ENCODE measurements at places on chromosomes 6 and 20.

DNA sequence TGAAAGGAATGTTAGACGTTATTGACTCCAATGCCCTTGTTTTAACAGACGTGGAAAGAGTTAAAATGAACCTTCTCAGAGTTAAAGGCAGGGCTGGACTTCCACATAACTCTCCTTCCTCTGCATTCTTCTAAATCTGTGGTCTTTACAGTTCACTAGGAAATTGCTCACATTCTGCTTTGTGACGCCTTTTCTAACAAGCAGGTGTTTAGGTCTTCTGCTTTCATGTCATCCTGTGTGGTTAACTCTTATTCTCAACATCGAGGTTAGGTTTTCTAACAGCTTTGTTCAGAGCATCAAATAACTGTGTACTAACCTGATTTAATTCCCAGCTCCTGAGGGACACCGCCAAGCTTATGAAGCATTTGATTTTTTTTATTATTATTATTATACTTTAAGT lies 81.3 kb upstream of the NT5E start:
- DNase-seq = no peak

DNA sequence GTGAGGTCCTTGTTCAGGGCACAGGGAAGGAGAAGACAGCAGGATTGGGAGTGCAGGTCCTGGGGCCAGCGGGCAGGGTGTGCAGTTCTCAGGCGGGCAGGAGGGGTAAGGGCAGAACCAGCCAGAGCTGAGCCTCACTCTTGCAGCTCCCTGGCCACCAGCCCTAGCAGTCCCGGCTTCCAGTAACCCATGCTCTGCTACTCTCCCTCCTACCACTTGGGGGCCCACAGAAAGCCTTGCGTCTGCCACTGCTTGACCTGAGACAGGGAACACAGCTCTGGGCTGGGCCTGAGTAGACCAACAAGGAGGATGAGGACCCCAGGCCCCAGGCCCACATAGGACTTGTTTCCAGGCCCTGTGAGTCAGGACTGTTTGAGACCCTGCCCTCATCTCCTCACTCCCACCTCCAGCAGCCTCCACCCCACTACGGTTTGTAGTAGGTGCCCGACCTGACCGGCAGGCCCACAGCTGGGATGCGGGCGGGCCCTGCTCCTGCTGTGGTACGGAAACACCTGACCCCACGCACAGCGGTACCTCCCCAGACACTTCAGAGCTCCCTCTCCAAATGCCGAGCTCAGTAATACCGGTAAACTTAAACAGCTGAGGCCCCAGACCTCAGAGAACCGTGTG lies 39.2 kb downstream of the KCNK5 start:
- peak; percentile 21 for DNase-seq

DNA sequence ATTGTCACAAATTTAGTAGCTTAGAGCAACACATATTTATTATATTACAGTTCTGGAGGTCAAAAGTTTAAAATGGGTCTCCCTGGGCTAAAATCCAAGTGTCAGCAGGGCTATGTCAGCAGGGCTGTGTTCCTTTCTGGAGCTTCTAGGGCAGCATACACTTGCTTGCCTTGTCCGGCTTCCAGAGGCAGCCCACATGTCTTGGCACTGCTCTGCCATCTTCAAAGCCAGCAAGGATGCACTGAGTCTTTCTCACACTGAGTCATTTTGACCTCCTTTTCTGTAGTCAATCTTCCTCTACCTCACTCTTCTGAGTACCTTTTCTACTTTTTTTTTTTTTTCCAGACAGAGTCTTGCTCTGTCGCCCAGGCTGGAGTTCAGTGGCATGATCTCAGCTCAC lies 39.0 kb downstream of the ADGRF4 start:
- no peak for DNase-seq

DNA sequence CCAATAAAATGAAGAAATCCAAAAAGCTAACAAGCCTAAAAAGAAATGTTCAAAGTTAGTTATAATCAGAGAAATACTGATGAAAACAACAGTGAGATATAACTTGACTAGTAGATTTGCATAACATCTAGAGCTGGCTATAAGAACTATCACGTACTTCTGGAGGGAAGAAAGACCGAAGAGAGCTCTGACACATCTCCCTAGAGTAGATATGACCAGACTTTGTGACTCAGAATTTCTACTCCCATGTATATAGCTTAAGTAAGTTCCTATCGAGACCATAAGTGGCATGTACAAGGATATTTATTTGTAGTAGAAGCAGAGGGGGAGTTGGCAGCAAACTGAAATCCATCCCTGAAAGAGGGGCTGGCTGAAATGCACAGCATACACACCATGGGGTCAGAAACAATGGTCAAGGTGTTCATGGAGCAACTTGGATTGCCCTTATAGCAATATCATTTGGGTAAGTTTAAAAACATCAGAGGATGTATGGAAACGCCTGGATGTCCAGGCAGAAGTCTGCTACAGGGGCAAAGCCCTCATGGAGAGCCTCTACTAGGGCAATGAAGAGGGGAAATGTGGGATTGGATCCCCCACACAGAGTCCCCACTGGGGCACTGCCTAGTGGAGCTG lies 25.6 kb upstream of the IL17A start:
- no peak for DNase-seq

DNA sequence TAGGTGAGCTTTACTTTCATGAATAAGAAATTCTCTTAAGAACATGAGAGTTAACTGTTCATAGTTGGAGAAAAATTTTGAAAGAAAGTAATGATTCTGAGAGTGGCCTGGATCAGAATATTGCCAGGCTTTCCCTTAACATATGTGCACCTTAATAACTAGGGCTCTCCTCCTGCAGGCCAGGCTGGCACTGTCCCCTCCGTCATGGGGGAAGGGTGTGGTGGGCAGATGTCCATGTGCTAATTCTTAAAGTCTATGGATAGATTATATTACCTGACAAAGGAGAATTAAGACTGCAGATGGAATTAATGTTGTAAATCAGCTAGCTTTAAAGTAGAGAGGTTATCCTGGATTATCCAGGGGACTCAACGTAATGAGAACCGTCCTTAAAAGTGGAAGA lies 10.9 kb upstream of the KLHL32 start:
- no peak for DNase-seq

DNA sequence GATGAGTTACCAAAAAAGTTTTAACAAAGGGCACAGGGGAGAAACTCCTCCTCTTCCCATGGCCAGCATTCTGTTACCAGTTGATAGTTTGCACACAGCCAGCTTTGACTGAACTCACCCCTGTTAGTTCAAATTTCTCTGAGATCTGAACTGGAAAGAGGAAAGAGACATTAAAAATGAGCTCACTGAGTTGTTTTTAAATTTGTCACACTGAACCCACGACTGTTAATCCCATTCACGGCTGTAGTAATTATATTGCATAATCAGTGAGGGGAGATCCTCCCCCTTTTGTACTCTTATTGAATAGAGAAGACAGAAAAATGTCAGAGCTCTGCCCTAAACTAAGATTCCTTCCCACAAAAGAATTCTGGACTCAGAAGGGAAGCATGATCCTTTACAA lies 17.5 kb upstream of the DSP start:
- DNase-seq = no peak

DNA sequence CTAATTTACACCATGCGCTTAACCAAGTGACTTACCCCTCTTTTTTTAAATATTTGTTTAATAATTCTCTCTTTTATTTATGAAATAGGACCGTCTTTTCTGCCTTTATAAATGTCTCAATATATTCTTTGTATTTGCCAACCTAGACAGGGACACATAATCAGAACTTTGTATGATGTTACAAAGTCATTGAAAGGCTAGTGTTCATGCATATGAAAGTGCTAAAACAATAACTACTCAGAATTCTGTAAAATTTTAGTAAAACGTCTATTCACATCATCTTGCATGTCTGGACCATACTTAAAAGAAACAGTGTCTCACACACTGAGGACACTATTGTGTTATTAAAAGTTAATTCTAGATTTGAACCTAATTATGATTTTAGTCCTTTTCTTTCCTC lies 41.1 kb upstream of the HBS1L start:
- DNase-seq = no peak

- peak; percentile 74 for DNase-seq
Measured at GRCh38 chr6:109187399-109188114, 92.2 kb downstream of the CEP57L1 start.

- no peak for DNase-seq
Measured at GRCh38 chr6:21438237-21438985, 155.1 kb upstream of the SOX4 start.

GRCh38 chr6:128069188-128069587 lies 168.3 kb upstream of the THEMIS start:
- DNase-seq = no peak

DNA sequence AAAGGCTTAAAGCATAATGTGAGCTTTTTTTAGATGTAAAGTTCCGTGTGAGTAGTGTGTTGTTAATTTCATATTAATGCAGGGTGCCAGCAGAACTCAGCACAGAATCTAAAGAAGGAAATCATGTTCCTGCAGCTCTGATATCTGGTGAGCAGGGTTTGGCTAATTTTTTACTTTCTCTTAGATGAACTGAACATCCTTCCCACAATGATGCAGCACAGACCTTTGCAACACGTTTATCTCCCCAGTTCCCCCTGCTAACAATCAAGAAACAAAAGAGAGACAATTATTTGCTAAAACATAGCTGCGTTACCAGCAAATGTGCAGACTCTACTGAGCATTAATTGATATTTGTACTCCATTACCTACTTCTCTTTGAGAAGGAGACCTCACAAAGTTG lies 39.1 kb upstream of the ATXN1 start:
- no peak for DNase-seq

DNA sequence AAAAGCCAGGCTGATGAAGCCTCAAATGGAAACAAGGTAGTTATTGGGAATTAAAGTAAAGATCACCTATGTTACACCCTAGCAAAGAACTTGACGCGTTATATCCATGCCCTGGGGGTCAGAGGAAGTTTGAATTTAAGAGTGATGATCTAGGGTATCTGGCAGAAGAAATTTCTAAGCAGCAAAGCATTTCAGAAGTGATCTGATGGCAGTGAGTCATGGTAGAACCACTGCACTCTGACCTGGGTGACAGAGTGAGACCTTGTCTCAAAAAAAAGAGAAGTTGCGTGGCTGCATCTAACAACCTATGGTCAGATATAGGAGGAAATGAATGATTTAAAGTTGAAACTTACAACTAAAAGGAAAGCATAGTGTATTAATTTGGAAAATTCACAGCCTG lies 45.2 kb downstream of the SCP2D1 start:
- DNase-seq = no peak

- no peak for DNase-seq
Measured at GRCh38 chr6:112485120-112485826, 138.1 kb downstream of the RFPL4B start.

DNA sequence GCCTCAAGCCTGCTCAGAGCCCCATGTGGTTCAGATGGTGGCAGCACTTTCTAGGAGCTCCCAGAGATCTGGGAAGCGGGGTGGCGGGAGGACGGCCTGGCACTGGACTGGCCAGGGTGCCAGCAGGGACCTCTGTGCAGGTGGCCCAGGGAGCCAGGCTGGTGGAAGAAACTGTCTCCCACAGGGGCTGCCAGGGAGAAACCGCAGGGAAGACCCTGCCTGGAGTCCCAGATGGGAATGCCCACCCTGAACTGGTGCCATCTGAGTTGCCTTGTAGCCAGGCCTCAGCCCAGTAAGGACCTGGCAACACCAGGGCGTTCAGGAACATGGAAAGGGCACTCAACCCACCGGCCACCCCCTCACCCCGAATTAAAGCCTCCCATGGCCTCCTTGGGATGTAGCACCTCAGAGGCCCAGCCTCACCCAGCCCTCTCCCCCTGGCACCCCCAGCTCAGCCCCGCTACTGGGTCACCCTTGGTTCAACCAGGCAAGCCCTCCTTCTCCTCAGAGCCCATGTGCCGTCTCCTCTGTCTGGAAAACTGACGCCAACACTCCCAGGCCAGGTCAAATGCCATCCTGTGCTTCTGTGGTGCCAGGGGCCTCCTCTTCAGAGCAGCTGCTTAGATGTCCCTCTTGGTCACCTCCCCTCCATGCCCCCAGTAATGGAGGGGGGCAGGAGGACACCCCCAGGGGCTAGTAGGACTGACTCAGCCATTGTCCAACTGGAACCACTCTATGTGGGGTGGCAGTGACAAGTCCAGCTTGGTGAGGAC lies 5.9 kb upstream of the C20orf144 start:
- DNase-seq = no peak

DNA sequence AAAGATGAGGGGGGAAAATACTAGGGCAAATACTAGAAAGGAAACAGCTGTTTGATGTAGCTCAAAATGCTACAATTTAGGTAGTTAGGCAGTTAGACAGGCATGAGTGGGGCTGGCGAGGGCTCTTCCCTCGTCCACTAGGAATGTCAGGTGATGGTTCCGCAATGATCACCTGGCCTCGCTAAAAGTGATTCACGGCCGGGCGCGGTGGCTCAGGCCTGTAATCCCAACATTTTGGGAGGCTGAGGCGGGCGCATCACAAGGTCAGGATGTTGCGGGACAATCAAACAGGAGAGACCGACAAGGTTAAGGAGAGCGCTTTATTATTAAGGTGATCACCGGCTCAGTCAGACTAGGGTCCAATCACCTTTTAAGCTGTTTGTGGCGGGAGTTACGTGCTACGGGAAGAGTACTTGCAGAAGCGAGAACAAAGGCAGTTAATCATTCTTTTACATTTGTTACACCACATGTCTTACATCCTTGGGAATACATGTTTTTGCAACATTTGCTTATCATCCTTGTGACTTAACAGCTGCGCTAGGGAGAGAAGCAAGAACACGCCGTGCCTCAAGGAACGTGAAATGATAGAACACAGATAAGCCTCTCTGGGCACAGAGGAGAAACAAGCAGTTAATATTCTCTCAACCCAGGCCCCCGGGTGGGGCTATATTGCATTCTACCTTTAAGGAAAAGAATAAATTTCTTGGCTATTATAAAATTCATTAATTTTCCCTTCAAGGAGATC lies 1025.4 kb downstream of the EYS start:
- DNase-seq = no peak

GRCh38 chr20:33552519-33552918 lies 62.6 kb downstream of the CBFA2T2 start:
- no peak for DNase-seq

GRCh38 chr20:32445539-32446273 lies 87.6 kb downstream of the ASXL1 start:
- DNase-seq = no peak

DNA sequence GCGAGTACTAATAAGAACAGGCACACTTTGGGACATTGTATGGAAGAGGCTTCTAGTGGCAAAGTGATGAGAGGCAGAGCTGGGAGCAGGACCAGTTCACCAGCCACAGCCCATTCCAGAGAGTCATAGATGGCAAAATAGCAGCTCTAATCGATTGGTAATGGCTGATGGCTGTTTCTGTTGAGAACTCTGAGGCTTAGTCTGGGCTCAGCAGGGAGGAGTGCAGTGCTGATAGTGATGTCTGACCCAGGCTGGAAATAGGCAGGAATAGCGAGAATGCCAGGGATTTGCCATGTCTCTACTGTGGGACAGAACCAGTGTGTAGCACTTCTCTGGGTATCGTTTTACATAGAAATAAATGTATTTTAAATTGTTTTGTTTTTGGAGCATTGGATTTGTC lies 620.0 kb upstream of the FLRT3 start:
- no peak for DNase-seq

- no peak for DNase-seq
Measured at GRCh38 chr6:158410784-158411183, 98.5 kb downstream of the TULP4 start.

Measured in kidney glomerular epithelial cell (primary cell).